Transverse colon (tissue), 4 donors: ENCODE measurements at places on chromosomes 5 and 9. TPM values are rescaled to one million over a fixed set of nuclear protein-coding genes. Genes with fewer than 3 reads are reported as not detected.

The TAF11L12 gene
- not detected for total RNA-seq

The SMIM33 gene
- 0.64 TPM for total RNA-seq

The SPINK7 gene
- total RNA-seq = not detected

The ASPN gene
- 4.4 TPM for total RNA-seq

The TIMD4 gene
- total RNA-seq = 1.4 TPM

The OR1N2 gene
- not detected for total RNA-seq

The IL33 gene
- total RNA-seq = 6.5 TPM

The PCDHA10 gene
- total RNA-seq = not detected

The LRRTM2 gene
- 1.5 TPM for total RNA-seq

The SPINK1 gene
- 317 TPM for total RNA-seq

The PCDHGC3 gene
- total RNA-seq = 15.2 TPM

The ZNF608 gene
- total RNA-seq = 83.2 TPM

The LAMC3 gene
- total RNA-seq = 2.9 TPM

GRCh38 chr5:40071870-40072269, 607.8 kb upstream of the PTGER4 start:
- no peak for DNase-seq

DNA sequence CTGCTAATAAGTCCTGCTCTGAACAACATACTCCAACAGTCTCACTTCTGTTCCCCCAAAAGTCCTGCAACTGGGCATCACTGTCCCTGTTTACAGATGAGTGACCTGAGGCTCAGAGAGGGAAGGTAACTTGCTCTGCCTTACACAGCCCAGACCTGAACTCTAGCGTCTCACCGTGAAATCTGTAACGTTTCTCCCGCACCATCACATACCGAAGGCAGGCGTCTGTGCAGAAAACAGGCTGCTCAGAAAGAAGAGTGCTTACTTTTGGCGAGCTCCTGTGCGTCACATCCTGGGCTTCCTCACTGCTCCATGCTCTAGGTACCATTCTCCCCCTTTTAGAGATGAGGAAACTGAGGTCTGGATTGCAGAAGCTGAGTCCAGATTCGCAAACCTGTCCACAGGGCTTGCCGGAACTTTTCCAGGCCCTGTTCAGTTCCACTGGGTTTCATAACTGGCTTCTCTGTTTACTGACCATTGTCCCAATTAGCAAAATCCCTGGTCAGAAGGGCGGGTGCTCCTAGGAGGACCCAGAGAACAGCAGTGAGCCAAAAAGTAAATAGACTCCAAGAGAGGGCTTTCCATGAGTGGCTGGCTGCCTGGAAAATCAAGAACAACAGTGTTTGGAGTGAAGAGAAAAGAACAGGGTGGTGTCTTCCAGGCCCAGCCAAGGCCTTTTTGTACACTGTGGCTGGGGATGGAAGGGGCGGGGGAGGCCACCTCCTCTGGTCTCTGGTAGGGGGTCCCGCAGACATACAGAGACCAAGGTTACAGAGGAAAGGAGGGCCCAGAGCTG, 27.1 kb downstream of the GSN start:
- no peak for DNase-seq

- DNase-seq = peak; percentile 69
These were observed 17.9 kb upstream of the CDC42SE2 start for GRCh38 chr5:131245948-131246347.

GRCh38 chr9:88829276-88829675, 162.0 kb upstream of the S1PR3 start:
- no peak for DNase-seq

- DNase-seq = no peak
These were observed 213.7 kb downstream of the TLR4 start for GRCh38 chr9:117917873-117918272.

DNA sequence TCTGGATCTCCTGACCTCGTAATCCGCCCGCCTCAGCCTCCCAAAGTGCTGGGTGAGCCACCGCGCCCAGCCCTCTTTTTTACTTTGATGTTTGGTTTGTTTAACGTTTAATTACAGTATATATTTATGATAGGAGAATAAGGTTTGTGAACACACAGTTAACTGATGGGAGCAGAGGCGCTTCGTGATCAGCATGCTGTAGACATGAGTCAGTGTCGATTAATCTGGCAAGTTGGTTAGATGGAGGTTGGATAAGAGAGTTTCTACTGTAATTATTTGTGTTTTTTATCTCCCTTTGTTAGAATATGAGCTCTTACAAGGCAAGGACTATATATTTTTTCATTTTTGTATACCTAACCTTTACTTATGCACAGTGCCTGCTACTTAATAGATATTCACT, 14.3 kb downstream of the ATG10 start:
- no peak for DNase-seq

DNA sequence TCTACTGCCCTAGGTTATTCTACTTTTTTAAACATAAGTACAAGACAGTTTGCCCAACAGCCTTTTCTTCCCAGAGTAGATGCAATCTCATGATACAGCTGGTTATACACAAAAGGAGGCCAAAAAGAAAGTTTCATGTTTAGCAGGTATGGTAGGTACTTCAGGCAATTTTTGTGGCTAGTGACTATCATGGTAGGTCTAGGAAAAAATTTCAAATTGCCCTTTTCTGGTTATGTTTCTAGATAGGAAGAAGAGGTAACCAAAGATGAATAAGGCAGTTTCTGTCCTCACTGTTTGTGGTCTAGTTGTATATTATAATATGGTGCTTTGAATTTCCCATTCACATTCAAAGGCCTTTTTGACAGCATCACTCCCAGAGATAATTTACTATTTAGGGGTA, 19.7 kb downstream of the MEGF9 start:
- no peak for DNase-seq

- DNase-seq = no peak
These were observed 15.1 kb downstream of the PHF19 start for GRCh38 chr9:120861935-120862334.

DNA sequence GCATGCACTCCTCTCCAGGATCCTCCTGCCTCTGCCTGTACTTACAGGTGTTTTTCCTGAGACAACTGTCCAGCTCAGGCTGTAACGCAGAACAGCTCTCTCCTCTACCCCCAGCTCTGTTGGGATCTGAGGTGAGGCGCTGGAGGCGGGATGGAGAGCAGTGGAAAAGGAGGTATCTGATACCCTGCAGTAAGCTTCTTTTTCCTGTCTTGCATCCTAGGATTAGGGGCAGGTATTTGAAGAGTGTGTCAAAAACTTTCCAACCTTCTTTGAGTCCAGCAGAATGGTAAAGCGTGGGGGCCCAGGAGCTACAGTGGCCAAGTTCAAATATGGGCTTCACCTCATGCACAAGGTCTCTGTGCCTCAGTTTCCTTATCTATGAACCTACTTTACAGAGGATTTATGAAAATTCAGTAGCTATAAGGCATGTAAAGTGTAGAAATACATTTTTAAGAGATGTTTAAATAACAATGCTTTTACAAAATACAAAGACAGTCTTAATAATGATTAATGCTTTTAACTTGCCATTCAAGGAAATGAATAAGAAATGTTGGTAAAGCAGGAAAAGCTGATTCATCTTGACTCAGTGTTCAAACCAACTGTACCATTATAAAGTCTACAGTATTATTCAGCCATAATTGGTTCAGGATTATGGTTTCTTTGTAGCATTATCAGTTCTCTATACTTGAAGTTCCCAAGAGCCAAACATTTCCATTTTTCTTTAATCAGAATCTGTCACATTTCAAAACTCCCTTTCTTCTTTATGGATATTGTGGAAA, 26.1 kb downstream of the MAP1B start:
- no peak for DNase-seq

GRCh38 chr9:130576176-130576575, 3.2 kb upstream of the FUBP3 start:
- DNase-seq = no peak

- DNase-seq = no peak
These were observed 39.0 kb upstream of the AOPEP start for GRCh38 chr9:94687451-94687850.

DNA sequence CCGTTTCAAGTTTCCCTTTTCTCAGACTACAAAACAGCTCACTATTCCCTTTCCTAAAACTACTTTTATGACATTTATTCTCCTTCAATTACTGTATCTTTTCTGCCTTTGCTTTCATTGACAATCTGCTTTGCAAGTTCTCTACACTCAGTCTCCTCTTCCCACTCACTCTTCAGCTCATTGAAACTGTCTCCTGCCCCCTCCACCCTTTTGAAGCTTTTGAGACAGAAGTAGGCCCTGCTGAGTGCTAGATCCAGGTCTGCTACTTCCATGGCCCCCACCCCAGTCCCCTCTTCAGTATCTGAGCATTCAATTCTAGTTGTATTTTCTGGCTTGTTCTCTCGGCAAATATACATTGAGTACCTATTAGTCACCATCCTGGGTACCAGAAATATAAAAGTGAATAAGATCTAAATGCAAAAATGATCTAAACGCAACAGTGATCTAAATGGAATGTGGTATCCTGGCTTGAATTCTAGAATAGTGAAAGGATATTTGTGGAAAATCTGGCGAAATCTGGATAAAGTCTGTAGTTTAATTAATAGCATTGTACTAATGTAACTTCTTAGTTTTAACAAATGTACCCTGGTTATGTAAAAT, 58.4 kb downstream of the OR2K2 start:
- DNase-seq = no peak

DNA sequence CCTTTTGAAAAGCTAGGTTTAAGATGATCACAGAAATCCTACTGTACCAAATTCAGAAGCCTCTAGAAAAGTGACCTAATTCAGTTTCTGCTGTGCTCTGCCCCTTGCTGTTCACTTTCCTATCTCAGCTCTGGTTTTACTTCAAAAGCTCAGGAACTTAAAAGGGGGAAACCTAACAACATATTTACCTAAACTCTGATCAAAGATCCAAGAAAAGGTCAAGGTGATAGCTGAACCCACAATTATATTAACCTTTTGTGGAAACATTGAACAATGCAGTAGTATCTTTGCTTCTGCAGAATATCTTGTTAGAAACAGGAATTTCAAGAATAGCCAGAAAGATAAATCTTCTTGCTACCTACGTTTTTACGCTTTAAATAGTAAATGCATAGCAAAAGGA, 568.5 kb downstream of the PDE4D start:
- DNase-seq = no peak

GRCh38 chr5:56164376-56164775, 68.8 kb downstream of the ANKRD55 start:
- no peak for DNase-seq
